ENCODE measurements at places on chromosomes 2 and 18.
A peak's percentile ranks its signal among the peaks of the same experiment; 100 is the strongest.

GRCh38 chr2:9593925-9594324 is 36.9 kb downstream of the YWHAQ start:
- DNase-seq, result no peak

GRCh38 chr2:105903051-105903674 is 158.5 kb downstream of the NCK2 start:
- DNase-seq, result no peak

GRCh38 chr2:96329874-96330273 is 4.8 kb downstream of the ITPRIPL1 start:
- no peak for DNase-seq

GRCh38 chr2:20179755-20180594 is 45.0 kb downstream of the SDC1 start:
- DNase-seq, result no peak

- no peak for DNase-seq
Measured at GRCh38 chr18:38933910-38934510, 1368.4 kb upstream of the CELF4 start.

GRCh38 chr2:171086352-171087290 is 74.1 kb downstream of the TLK1 start:
- peak; percentile 50 for DNase-seq
